ENCODE measurements at places on chromosomes 2 and 18.

- DNase-seq = no peak
These were observed 135.7 kb downstream of the DSEL start for GRCh38 chr18:67380867-67381266.

DNA sequence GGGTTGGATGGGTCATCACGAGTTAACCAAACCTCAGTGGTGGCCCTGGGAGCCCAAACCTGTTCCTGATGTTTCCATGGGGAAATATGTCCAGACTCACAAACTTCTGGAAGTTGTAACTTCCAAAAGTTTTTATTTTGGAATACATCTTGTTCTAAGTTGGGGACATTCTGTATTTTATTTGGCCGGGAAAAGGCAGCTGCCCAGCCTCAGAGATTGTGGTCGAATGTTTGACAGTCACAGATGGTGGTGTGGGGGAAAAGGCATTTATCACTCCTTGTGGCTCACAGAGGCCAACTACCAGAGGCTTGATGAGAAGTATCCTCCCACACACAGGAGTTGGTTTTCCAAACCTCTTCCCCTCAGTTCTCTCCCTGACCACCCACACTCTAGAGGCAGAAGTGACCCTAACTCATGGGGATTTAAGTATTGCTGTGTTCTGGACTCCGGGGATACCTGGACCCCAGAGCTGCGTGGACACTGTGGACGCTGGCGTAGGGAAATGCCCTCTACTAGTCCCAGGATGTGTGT lies 124.7 kb upstream of the PPP1CB start:
- DNase-seq = no peak

GRCh38 chr2:170524828-170525565 lies 190.1 kb upstream of the SP5 start:
- DNase-seq = no peak

DNA sequence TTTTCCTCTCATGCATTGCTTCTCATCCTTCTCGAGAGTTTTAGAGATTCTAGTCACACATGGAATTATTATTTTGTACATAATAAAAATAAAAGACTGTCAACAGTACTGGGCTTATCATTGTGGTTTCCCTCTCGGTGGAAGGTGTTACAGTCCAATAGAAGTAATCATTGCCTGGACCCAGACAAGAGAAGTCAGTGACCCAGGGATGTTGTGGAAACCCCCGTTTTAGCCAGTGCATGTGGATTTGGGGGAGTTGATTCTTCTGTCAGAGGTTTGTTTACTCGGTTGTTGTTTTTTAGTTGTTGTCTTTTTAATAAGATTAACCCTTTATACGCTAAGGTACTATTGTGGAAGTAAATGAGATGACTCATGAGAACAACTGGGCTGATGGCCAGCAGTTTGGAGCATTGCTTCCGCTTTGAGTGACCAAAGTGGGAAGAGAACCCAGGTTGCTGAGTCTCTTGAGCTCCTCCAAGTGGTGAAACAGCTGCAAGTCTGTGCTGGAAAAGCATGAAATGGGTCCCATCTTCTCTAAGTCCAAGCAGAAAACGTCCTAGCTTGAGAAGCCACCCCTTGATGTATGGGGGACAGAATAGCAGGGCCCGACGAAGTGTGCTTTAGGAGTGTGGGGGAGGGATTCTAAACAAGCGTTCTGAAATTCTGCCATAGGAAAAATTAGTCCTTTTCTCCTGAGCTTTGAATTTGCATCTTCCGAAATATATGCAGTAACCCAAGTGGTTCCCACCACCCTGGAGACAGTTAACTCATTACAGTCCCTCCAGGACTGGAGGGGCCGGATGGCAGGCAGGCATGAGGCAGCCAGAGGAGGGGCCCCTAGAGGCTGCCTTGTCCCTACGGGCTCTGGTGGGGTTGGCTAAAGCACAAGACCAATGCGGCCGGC lies 61.8 kb upstream of the GPR45 start:
- DNase-seq = no peak

DNA sequence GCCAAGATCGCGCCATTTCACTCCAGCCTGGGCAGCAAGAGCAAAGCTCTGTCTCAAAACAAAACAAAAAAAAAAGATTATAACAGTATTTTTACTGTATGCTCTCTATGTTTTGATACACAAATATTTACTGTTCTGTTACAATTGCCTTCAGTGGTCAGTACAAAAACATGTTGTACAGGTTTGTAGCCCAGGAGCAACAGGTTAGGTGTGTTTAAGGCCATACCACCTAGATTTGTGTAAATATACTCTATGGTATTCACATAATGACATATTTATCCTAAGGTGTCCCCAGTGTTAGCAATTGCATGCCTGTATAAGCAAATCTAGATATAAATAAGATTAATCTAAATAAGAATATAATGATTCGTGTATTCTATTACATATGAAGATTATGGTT lies 625.0 kb downstream of the TMEM182 start:
- DNase-seq = no peak

DNA sequence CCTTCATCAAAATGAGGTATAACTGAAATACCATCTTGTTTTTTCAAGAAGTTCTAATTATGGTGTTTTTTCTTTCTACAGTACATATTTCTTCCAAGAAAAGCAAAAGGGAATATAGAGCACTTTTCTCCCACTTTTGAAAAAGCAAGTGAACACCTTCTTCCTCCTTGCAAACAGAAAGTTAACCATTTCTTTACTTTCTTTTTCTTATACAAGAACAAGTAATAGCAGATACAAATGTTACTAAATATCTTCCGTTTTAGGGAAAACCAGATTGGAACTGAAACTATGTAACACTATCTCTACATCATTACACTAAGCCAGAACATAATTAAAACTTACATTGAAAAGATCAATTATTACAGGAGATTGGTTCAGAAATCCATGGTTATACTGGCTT lies 44.0 kb downstream of the COBLL1 start:
- DNase-seq = no peak

GRCh38 chr2:42054714-42055430 lies 7.1 kb downstream of the PKDCC start:
- DNase-seq = no peak

GRCh38 chr18:67574749-67575148 lies 58.2 kb upstream of the DSEL start:
- DNase-seq = no peak

DNA sequence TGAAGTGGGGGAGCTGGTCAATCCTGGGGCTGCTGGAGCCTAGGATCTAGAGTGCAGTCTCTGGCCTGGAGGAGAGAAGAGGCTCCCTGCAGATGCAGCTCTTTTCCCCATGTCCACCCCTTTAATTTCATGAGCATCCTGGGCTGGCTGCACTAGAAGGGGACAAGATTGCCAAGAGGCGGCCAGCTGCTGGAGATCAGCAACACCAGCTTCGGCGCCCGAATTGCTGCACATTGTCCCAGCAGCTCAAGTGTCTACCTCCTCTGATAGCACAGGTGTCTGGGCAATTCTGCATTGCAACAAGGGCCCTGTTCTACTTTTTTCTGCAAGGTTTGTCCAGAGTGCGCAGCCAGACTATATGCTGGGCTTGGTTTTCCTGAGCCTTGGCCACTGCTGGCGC lies 125.7 kb downstream of the AGAP1 start:
- DNase-seq = no peak

GRCh38 chr2:225464346-225465025 lies 65.0 kb downstream of the NYAP2 start:
- no peak for DNase-seq

DNA sequence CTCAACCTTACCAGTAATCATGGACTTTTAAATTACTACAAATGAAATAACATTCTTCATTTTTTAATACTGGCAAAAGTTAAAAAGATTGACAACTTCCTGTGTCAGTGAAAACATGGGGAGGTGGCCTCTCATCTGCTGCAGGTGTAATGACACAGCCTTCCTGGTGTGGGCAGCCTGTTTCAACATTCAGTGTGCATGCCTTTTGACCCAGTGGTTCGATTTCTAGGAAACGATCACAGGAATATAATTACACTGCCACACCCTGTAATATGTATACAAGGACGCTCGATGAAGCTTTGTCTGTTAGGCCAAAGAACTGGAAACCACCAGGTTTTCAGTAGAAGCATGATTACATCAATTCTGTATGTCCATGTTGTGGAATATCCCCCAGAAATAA lies 68.7 kb downstream of the MTHFD2 start:
- DNase-seq = peak; percentile 19

- DNase-seq = peak; percentile 1
These were observed 160.9 kb downstream of the DYSF start for GRCh38 chr2:71613953-71614925.

GRCh38 chr2:199680482-199680881 lies 170.5 kb downstream of the FTCDNL1 start:
- DNase-seq = no peak

- DNase-seq = no peak
These were observed 212.6 kb upstream of the ACVR2A start for GRCh38 chr2:147632198-147632597.

DNA sequence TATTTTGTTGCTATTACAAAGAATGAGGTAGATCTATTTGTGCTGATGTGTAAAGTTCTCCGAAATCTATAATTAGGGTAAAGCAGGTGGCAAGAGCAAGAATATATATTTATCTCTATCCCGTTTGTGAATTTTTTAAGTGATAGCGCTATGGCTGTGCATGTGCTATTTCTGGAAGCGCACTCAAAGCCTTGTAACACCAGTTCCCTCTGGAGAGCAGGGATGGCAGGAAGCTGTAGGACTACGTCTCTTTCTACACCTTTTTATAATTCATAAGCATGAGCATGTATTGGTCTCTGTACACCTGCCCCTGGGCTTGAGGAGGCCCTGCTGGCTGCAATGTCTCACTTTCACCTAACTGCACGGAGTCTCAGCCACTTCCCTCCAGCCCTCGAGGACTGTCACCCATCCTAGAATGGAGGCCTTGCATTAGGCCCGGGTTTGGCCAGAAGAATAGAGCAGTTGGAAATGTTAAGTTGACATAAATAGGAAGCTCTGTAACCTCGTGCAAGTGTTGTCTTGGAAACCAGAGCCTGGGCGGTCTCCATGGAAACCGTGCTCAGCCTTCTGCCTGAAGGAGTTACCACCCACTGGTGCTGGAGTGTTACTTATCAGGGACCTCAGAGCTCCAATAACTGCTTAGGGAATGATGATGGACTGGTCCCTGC lies 20.9 kb downstream of the ITM2C start:
- DNase-seq = no peak

- no peak for DNase-seq
These were observed 189.0 kb downstream of the GALNT1 start for GRCh38 chr18:35770376-35771014.

DNA sequence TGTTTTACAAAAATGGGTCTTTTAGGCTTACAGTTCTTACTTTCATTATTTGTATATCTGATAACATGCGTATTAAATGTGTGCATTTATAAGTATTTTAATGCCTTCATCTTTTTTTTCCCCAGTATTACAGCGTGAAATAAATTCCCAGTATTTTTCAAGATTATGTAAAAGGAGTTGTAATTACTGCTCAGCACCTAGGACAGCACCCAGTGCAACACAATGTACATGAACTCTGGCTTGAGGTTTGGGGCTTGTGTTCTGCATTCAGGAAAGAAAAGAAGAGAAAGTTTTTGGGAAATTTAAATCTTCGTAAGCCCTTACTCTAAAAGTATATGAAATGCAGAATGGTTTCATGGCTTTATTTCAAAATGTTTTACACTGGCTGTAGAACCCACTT lies 16.7 kb downstream of the ZNF638 start:
- DNase-seq = no peak

- DNase-seq = no peak
These were observed 47.5 kb downstream of the ZFP36L2 start for GRCh38 chr2:43178602-43179542.

- no peak for DNase-seq
These were observed 43.3 kb downstream of the EIF5B start for GRCh38 chr2:99380376-99381010.
